ENCODE measurements at places on chromosomes 3 and 15.

DNA sequence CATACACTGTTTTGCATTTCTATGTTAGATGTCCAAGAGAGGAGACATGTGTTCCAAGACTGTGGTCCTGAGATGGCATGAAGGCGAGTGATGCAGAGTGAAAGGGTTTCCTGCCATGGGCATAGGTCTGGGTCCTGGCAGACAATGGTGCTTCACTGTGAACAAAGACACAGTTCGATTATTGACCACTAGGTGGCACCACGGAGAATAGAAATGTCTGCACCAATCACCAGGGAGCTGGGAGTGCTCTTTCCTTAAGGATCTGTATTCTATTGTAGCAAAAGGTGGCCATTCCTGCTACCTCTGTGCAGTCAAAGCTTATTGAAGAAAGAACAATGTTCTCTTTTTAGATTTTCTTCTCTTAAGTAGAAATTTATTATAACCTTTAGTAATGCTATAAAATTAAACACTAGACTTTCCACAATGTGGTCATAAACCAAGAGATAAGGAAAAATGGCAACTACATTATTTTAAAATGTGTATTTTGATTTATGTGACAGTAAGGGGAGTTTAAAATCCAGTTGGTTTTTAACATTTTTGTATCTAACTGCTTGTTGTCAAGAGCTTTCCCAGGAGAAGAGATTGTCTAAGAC is 88.7 kb downstream of the GABRG3 start:
- DNase-seq = peak; percentile 53

DNA sequence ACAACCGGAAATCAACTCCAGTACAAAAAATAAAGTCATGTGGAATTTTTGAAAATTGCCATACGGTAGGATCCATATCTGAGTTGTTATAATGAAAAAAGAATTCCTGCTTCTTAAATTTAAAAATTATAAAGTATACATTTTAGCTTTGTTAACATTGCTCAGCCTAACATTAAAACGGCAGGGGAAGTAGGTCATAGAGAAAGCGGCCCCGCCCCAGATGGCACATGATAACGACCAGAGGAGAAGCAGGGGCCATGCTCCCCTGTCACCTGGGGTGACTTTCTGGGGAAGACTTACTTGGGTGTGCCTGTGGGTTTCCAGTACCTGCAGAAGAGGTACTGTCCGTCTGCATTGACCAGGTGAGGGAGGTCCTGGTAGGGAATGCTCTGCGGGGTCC is 921 bp downstream of the MGLL start:
- no peak for DNase-seq

DNA sequence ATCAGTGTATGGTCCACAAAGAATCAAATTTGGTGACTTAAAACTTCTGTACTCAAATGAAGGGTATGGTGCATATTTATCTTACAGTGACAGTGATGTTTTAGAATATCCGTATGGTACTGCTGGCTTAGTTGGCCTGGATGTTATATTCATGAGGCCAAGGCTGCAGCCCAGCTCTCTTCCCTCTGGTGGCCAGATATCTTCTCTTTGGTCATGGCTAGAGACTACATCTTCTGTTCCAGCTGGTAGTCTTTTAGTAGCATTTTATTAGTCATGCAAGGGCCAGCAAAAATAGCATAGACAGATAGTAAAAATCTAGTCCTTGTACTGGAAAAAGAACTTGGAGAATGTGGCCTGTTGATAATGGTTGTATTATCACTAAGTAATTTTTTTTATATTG is 124.0 kb upstream of the ROPN1 start:
- no peak for DNase-seq

DNA sequence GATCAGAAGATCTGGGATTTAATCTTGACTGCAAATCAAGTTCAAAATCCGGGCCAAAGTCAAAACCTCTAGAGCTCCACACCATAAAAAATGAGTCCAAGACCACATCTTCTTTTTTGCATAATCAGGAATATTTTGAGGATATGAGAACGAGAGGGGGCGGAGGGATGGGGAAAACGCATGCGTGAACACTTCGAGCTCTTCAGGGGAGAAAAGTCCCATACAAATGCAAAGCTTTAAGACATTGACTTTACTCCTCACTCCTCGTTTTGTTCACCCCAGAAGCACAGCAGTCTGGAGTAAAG is 68.2 kb downstream of the SUMF1 start:
- DNase-seq = no peak

- DNase-seq = no peak
These were observed 44.4 kb upstream of the TEX9 start for GRCh38 chr15:56320861-56321260.

- no peak for DNase-seq
These were observed 61.8 kb downstream of the ATP8B4 start for GRCh38 chr15:50057196-50057595.

DNA sequence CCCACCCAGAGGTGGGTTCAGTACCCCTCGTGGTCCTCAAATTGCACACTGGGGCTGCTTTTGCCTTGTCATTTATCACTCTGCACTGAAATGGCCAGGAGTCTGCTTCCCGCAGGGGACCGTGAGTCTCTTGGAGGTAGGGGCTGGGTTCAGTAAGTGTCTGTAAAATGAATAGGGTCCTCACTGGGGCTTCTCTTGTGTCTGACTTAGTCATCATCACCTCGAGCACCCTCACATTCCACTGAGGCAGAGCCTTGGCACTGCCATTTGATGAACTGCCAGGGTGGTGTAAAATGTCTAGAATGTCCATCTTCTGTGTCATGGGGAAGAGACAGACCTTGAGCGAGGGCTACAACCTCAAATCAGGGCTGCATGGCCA is 61.0 kb upstream of the RYK start:
- DNase-seq = no peak

All from fibroblast of skin of back (primary cell).